Bone marrow (tissue), 2 donors: ENCODE measurements at places on chromosomes 12 and 14.

DNA sequence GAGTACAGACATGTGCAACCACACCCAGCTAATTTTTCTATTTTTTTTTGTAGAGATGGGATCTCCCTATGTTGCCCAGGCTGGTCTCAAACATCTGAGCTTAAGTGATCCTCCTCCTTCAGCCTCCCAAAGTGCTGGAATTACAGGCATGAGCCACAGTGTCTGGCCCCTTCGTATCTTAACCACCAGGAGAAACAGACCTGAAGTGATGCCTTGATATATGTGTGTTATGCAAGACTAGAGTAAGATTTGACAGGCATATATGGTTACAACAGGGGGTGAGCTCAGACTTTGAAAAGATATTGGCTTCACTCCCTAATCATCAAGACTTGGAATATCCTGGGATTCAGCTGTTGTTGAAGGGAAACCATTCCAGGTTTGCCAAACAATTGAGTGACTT, 10.7 kb upstream of the GALNT6 start:
- DNase-seq, result no peak

- DNase-seq, result no peak
Measured at GRCh38 chr12:117342682-117343081, 18.7 kb downstream of the NOS1 start.

- DNase-seq, result no peak
Measured at GRCh38 chr12:4001841-4002240, 128.6 kb upstream of the PARP11 start.

DNA sequence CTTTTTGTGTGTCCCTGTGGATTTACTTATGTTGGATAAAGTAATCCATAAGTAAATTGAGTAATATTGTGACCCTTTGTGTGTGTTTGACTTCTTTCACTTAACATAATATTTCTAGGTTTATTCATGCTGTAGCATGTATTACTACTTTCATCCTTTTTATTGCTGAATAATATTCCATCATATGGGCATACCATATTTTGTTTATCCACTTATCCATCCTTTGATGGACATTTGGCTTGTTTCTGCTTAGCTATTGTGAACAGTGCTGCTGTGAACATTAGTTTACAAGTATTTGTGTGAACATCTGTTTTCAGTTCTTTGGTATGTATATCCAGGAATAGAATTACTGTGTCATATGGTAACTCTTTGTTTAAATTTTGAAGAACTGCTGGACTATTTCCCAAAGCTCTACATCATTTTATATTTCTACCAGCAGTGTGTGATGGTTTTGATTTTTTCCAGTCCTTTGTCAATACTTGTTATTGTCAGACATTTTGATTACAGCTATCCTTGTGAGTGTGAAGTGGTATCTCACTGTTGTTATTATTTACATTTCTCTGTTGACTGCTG, 25.2 kb downstream of the G2E3 start:
- DNase-seq, result no peak

DNA sequence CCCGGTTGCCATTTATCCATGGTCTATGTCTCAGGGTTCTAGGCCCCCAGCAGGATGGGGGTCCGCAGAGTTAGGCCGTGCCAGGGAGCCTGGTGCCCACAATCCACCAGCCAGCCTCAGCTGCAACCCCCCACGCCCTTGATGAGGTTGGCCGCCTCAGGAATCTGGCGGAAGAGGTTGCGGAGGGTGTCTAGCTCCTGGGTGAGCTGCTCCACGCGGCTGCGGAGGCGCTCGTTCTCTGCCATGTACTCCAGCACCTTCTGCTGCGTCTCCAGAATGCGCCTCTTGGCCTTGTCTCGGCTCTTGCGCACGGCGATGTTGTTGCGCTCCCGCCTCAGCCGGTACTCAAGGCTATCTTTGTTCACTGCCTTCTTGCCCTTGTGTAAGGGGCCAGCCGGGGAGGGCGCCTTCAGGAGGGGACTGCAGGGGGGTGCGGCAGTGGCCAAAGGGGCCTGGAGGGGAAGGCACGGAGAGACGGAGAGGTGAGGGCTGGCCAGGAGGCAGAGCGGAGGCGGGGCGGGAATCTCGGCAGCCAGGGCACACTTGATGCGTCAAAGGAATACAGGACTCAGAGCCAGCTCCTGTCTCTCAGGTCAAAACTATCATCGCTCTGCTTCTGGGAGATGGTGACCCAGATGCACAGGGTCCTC, 1.6 kb downstream of the CEBPE start:
- DNase-seq, result no peak

DNA sequence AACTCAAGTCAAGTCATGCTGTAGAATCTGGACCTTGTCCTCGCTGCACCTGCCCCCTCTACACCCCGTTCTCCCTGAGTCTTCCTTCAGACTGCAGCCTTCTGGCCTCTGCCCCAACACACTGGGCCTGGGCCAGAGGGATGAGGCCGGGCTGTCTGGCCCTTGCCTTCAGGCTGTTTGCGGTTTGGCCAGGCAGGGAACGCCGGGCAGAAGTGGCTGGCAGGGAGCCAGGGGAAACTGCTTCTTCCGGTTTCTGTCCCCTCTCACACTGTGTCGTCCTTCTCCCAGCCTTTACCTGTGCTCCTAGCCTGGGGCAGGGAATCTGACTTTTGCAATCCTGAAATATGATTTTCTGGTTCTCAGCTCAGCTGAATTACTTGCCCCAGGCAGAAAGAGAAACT, 13.5 kb downstream of the DGLUCY start:
- no peak for DNase-seq

- DNase-seq, result no peak
Measured at GRCh38 chr14:93759719-93760307, 28.5 kb downstream of the PRIMA1 start.

GRCh38 chr12:10740182-10740581, 17.1 kb upstream of the YBX3 start:
- no peak for DNase-seq

DNA sequence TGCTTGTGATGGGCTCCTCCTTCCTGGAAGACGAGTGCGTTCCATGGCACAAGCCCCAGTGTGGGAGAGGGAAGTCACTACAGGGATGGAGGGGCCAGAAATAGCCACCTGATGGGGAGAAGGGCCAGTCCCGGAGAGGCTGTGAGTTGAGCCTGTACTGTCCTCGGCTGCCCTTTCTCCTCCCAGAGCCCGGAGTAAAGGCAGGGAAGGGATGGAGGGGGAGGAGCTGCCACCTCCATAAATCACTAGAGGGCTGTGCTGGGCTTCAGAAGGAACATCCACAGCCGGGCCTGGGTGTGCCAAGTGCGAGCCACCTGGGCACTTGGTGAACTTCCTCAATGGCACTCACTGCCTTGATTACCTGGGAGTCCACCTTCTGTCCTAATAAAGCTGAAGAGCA, 110.1 kb downstream of the RBM19 start:
- no peak for DNase-seq

DNA sequence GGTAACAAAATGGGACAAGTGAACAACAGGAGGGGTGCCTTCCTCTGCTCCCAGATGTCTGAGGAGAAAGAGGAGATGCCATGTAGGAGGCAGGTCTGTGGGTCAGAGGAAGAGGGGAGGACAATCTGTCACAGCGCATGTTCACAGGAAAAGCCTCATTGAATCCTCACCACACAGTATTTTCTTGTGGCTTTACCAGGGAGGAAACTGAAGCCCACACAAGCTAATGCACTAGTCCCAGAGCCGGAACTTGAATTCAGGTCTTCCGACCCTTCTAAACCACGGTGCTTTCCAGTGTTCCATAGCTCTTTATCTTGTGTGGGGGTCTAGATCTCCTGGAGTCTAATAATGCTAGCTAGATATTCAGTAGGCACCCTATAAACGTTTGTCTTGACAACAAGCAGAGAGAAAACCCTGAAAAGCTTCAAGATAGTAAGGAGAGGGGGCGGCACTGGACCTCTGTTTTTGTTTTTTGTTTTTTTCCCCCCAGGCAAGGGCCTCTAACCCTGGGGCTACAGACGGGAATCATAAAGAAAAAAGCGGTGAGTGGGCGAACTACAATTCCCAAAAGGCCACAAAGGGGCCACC, 371 bp upstream of the SHMT2 start:
- DNase-seq, result no peak

GRCh38 chr14:36661506-36662257, at the start of gene PAX9:
TSS of gene PAX9 (plus strand) at chr14:36661860. CDS start at chr14:36662090, 230 bp downstream.
- no peak for DNase-seq

- DNase-seq, result no peak
Measured at GRCh38 chr12:98863167-98863566, 218.1 kb downstream of the APAF1 start.
